ENCODE measurements at places on chromosomes 5 and 9. TPM values are rescaled to one million over a fixed set of nuclear protein-coding genes. Genes with fewer than 3 reads are reported as not detected.

- H3K4me1 ChIP-seq, result no peaks in the 10 kb centered on the region
- no peak overlapping the region for H3K4me3 ChIP-seq
- DNase-seq, result no peak
- no peak overlapping the region for H3K27ac ChIP-seq
- H3K27me3 ChIP-seq, result no peaks in the 10 kb centered on the region
Observed at GRCh38 chr9:98107926-98108325, 11.1 kb downstream of the TRIM14 start.

- H3K4me3 ChIP-seq, result no peak overlapping the region
- no peaks in the 10 kb centered on the region for H3K27me3 ChIP-seq
- peak overlapping the region; percentile 79 for H3K27ac ChIP-seq
- peaks cover 30% of the 10 kb centered on the region for H3K4me1 ChIP-seq
- peak; percentile 77 for DNase-seq
Observed at GRCh38 chr5:135344349-135344748, 54.7 kb downstream of the MACROH2A1 start.

GRCh38 chr5:1801967-1802295, 724 bp downstream of the NDUFS6 start:
- H3K27me3 ChIP-seq, result no peaks in the 10 kb centered on the region
- peaks cover 6% of the 10 kb centered on the region for H3K36me3 ChIP-seq
- peak; percentile 26 for DNase-seq
- 0 out of 2 replicates have a peak overlapping the region, but pooled peaks have one; percentile 32 for H3K27ac ChIP-seq
- H3K4me1 ChIP-seq, result peaks cover 14% of the 10 kb centered on the region

GRCh38 chr5:54862036-54862435, 123.4 kb downstream of the ESM1 start:
- H3K27ac ChIP-seq, result no peak overlapping the region
- no peaks in the 10 kb centered on the region for H3K27me3 ChIP-seq
- DNase-seq, result no peak
- H3K4me3 ChIP-seq, result no peak overlapping the region
- peaks cover 27% of the 10 kb centered on the region for H3K4me1 ChIP-seq

DNA sequence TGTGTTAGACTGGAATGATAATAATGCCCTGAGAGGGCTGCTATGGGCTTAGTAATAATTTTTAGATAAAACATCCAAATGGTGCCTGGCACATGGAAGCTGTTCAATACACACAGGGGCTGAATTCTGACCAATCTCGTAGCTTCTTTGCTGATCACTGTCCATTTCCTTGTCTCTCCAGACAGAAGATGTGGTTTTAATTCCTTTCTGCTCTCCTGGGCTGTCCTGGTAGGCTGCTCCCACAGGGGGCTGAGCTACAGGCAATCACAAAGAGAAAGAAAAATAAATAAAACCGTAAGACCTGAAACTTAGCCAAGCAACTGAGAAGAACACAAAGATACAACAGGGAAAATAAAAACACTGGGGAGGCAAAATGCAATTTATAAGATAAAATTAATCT, 136.5 kb downstream of the CDK5RAP2 start:
- H3K27me3 ChIP-seq, result no peaks in the 10 kb centered on the region
- DNase-seq, result peak; percentile 45
- peak overlapping the region; percentile 80 for H3K27ac ChIP-seq
- no peak overlapping the region for H3K4me3 ChIP-seq

Gene ANKRD34B
- polyA plus RNA-seq, result not detected

- H3K36me3 ChIP-seq, result no peaks in the 10 kb centered on the region
- no peak overlapping the region for H3K4me3 ChIP-seq
- H3K27me3 ChIP-seq, result no peaks in the 10 kb centered on the region
Observed at GRCh38 chr5:67400752-67401151, 204.2 kb upstream of the CD180 start.

Gene SOX30
- 0.08 TPM for polyA plus RNA-seq

GRCh38 chr5:59245198-59245597, 648.3 kb downstream of the PDE4D start:
- no peak overlapping the region for H3K4me3 ChIP-seq
- H3K36me3 ChIP-seq, result no peaks in the 10 kb centered on the region
- no peak overlapping the region for H3K27ac ChIP-seq
- DNase-seq, result no peak

DNA sequence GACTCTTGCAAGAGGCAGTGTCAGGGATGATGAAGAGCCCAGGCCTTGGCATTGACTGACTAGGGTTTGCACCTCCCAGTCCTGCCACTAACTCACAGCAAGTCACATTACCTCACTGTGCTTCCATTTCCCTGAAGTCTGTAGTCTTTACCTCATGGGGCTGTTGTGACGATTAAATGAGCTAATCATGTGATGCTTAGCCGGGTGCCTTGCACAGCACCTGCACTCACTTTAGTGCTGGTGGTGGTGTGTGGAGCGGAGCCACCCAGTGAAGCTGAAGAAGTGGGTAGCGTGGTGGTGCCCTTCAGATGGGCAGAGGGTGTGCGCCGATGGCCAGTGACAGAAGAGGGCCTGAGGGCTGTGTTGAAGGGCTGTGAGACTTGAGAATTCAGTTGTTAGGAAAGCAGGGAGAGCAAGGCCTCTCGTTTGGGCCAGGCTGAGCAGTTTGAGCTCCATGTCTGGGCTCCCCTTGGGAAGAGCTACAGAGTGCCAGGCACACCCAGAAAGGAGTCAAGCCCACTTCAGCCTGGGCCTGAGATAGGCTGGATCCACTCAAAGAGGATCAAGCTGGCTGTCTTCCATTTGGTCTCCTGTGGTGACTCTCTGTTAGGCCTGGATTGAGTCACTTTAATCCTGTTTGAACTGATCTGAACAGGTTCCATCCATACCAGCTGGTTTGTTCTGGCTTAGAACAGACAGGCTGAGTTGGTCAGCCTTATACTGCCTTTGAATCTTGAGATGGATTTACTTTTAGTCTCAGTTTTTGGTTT, 42.5 kb downstream of the RALGPS1 start:
- no peak overlapping the region for H3K4me3 ChIP-seq
- no peaks in the 10 kb centered on the region for H3K36me3 ChIP-seq
- H3K27me3 ChIP-seq, result no peaks in the 10 kb centered on the region
- H3K27ac ChIP-seq, result peak overlapping the region; percentile 42
- DNase-seq, result peak; percentile 77
- H3K4me1 ChIP-seq, result peaks cover 9% of the 10 kb centered on the region

- no peaks in the 10 kb centered on the region for H3K4me1 ChIP-seq
- no peak overlapping the region for H3K4me3 ChIP-seq
- DNase-seq, result no peak
Observed at GRCh38 chr5:146213210-146213826, 9.9 kb downstream of the RBM27 start.

- H3K36me3 ChIP-seq, result no peaks in the 10 kb centered on the region
- no peak for DNase-seq
- no peaks in the 10 kb centered on the region for H3K27me3 ChIP-seq
- no peaks in the 10 kb centered on the region for H3K4me1 ChIP-seq
Observed at GRCh38 chr9:93365427-93366118, 85.9 kb upstream of the FAM120A start.

DNA sequence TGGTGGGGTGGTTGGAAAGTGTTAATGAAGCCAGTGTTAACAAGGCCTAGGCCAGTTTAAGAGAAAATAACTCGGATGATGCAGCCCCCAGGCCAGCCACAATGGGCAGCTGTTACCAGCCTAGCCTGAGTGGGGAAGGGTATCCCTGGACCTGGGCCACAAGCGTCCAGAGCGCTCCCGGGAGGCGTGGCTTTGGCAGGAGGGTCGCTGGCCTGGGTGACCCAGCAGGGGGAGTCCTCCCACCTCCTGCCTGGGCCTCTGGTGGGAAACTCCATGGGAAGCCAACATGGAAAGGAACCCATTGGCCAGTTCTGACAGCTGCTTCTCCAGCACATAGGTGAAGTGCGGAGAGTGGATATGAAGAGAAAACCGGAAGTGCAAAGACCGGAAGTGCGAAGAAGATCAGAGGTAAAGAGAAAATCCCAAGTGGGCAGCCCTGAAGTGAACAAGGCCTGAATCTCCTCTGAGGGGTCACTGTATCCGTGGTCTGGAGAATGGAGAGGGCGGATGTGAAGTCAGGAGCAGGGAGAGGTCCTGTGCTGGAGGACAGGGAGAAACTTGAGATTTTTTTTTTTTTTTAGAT, 79.0 kb downstream of the ADCY2 start:
- no peaks in the 10 kb centered on the region for H3K27me3 ChIP-seq
- no peaks in the 10 kb centered on the region for H3K4me1 ChIP-seq
- H3K4me3 ChIP-seq, result no peak overlapping the region
- H3K27ac ChIP-seq, result no peak overlapping the region
- no peak for DNase-seq

- H3K4me3 ChIP-seq, result no peak overlapping the region
- H3K36me3 ChIP-seq, result peaks cover 18% of the 10 kb centered on the region
- no peaks in the 10 kb centered on the region for H3K27me3 ChIP-seq
- no peak for DNase-seq
Observed at GRCh38 chr5:142313682-142314081, 11.1 kb downstream of the SPRY4 start.

Gene IFNA17
- not detected for polyA plus RNA-seq

Gene PCYOX1L
- polyA plus RNA-seq, result 10.5 TPM

GRCh38 chr5:133792655-133793054, 175.8 kb downstream of the C5orf15 start:
- no peak overlapping the region for H3K27ac ChIP-seq
- H3K36me3 ChIP-seq, result no peaks in the 10 kb centered on the region
- no peak for DNase-seq
- peaks cover 14% of the 10 kb centered on the region for H3K27me3 ChIP-seq
- H3K4me3 ChIP-seq, result no peak overlapping the region
- no peaks in the 10 kb centered on the region for H3K4me1 ChIP-seq

DNA sequence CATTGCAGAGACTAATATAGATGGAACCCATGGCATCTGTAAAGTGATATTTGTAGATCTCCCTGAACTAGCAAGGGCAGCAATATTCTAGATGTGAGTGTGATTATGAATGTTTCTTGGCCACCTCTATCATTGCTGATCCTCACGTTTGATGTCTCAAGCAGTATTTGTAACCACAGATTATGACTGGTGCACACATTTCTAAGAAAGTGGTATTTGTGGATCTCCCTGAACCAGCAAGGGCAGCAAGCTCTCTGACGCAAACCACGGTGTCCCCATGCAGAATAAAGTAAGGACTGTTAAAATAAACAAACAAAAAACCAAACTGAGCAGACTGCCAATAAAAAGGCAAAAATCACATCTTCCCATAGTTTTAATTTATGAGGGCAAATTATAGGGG, 301.3 kb downstream of the CSNK1G3 start:
- no peak overlapping the region for H3K27ac ChIP-seq
- no peak overlapping the region for H3K4me3 ChIP-seq
- H3K4me1 ChIP-seq, result peaks cover 10% of the 10 kb centered on the region
- H3K27me3 ChIP-seq, result 0 out of 2 replicates have a peak, but pooled peaks cover 3% of the 10 kb centered on the region
- H3K36me3 ChIP-seq, result no peaks in the 10 kb centered on the region
- DNase-seq, result no peak

DNA sequence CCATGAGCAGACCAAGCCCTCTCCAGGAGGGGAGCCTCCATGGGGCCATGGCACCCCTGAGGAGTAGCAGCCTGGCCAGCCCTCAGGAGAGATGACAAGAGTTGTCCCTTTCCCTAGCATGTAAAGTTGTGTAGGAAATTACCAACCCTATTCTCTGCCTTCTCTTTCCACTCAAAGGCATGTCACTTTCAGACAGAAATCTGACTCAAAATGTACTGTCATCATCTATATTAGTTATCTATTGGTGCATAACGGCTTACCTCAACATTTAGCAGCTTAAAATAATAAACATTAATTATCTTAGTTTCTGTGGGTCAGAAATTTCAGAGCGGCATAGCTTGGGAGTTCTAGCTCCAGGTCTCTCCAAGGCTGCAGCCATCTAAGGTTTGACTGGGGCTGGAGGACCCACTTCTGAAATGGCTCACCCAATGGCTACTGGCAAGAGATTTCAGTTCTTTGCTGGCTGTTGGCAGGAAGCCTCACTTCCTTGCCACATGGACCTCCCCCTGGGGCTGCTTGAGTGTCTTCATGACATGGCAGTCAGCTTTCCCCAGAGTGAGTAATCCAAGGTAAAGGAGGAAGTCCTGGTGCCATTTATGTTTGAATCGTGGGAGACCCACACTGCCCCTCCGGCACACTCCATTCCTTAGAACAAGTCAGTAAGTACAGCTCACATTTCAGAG, 632.3 kb downstream of the CCDC171 start:
- H3K27me3 ChIP-seq, result no peaks in the 10 kb centered on the region
- H3K36me3 ChIP-seq, result no peaks in the 10 kb centered on the region
- peaks cover 11% of the 10 kb centered on the region for H3K4me1 ChIP-seq
- DNase-seq, result peak; percentile 10
- no peak overlapping the region for H3K27ac ChIP-seq
- H3K4me3 ChIP-seq, result no peak overlapping the region
